Occipital lobe (tissue), 3 donors: ENCODE measurements at places on chromosomes 12 and 14.

GRCh38 chr12:116552773-116553373 lies 6.3 kb upstream of the MAP1LC3B2 start:
- DNase-seq, result no peak

DNA sequence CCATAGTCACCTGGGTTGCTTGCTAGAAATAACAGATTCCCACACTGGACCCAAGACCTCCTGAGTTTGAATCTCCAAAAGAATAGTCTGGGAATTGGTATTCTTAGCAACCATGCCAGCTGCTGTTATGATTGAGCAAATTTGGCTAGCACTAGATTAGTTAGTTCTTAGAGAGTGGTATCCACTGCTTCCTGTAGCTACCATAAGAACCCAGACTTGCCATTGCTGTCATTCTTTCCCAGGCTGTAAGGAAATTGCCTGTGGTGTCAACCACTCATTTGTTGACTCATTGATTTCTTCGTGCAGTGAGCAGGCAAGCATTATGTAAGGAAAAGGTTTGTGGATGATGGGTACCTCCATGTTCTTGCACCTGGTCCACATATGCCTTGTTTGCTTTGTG lies 201.8 kb upstream of the RGS6 start:
- no peak for DNase-seq

DNA sequence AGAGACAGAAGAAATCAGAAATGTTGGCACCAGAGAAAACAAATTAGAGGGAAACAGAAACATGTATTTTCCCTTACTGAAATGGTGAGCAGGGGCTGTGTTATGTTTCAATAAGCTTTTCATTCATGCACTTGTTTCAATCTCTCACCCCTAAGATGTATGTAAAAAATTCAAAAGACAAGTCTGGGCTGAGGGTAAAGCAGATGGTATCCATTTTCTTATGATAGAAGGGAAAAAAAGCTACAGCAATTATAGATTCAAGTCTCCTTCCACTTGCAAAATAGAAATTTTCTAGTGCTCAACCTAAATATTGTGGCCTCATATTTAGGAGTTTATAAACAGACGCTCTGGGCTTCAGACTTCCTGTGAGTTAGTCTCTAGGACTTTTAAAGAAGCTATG lies 138.3 kb downstream of the ST8SIA1 start:
- DNase-seq, result no peak

DNA sequence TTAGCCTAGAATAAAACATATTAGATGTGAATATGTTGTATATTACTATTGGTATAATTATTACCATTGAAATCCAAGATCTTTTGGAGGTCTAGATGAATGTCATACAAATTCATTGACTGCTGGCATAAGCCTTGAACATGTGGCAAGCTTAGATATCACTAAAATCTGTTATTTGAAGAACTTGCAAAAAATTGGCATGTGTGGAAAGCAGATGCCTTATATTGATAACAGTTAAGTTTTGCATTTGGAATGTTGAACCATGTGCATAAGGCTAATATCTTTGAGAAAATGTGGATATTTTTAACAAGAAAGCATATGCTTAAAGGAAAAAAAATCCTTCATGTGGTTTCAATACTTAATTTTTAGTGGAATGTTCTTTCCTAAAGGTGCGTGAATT lies 203.6 kb upstream of the PRICKLE1 start:
- no peak for DNase-seq

DNA sequence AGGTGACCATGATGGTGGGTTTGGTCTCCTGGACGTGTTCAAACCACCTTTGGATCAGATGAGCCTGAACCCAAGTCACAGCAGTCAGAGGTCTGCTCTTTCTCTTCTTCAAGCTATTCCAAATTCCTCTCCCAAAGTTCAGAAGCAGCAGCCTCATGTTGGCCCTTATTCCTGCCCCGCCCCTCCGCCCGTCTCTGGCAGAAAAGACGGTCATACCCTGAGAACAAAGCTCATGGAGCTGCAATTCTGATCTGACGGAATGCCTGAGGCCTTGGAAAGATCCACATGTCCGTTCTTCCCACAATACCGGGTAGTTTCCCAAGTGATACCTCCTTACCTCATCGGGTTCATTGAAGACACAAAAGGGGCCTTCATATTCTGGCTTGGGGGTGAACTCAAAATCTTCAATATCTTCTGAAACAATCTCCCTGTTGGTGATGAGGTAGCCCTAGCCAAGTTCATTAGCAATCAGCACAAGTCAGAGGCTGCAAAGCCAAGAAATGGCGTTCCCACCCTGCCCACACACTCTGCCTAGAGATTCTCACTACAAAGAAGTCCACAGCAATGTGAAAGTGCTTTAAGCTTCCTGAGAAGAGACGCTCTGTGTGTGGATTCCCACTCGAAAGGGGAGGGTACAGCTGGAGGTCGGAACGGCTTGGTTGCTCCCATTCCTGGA lies 11.2 kb downstream of the POLE start:
- no peak for DNase-seq

DNA sequence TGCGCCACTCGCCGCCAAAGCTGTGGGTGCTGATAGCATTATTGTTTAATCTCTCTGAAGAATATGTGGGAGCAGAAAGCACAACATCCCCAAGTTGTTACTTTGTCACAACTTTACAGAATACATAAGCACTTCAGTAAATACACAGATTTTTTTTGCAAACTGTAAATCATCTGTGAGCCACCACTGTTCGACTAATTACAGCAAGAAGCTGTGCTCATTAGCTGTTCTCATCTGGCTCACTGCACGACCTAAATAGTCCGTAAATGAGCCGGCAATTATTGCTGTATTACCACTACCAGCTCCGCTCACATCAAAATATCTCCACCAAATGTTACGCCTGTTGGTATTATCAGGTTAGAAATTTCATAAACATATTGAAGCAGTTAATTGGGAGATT lies 228.9 kb upstream of the PRKD1 start:
- DNase-seq, result no peak

GRCh38 chr12:127257366-127257935 lies 1009.5 kb upstream of the TMEM132C start:
- DNase-seq, result no peak

DNA sequence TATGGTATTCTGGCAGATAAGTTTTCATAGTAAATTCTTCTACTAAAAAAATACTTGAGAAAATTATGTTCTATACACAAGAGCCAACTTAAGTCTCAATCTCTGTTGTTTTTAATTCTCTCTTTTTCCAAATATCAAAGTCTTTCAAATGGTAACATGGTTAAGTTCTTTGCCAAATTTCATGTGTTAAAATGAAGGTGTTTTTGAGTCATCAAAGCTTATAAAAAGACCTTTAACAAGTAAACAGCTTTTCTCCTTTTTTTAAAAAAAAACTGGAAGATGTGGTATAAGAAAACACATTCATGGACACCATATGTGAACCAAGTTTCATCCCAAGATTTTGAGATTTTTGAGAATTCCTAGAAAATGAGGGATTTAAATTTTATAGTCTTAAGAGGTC lies 111.3 kb downstream of the FOXG1 start:
- no peak for DNase-seq

- DNase-seq, result no peak
Observed at GRCh38 chr14:71203306-71203705, 296.0 kb downstream of the PCNX1 start.

DNA sequence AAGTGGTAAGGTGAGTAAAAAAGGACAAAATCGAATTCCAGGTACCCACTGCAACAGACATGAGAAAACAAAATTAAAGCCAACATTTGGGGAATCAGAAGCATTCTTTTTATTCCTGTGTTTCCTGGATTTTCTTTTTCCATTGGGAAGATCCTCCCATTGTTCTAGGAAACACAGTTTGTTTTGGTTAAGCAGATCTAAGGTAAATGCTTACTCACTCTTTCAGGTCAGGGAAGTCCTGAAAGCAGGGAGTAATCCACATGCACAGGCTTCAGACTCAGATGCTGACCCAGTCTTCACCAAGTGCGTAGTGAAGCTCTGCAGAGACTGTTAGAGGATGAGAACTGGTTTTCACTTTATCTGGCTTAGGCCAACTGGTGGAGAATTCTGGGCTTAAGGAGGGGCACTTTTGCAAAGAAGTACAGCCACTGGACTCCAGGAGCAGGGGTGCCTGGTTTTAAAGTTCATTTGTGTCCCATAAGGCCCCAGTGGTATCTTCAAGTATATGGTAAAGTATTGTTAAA lies 57.7 kb downstream of the RPAP3 start:
- no peak for DNase-seq

DNA sequence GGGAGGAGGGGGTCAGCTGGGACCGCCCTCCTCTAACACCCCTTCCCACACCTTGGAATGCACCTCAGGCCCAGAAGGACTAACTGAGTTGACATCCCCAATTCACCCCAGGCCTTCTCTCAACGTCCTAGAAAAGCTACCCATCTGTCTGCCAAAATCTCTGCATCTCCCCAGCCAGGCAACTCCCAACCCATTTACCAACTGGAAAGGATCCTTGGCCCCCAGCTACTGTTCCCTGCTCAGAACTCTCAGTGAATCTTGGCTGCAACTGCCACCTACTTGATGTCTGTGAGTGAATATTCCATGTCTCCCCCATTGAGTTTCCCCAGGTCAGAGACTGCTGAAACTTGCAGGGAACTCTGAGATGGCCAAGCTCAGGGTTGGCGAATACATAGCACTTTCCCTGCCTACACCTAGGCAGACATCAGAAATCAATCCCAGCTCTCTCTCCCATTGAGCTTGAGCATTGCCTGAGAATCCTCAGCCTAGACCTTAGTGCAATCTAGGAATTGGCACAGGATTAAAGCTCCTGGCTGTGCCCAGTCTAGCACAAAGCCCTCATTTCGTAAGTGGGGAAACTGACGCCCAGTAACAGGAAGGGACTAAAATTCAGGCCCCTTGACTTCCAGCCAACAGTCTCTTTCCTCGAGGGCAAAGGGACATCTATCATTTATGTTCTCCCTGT lies 71.9 kb upstream of the NCOR2 start:
- DNase-seq, result no peak

DNA sequence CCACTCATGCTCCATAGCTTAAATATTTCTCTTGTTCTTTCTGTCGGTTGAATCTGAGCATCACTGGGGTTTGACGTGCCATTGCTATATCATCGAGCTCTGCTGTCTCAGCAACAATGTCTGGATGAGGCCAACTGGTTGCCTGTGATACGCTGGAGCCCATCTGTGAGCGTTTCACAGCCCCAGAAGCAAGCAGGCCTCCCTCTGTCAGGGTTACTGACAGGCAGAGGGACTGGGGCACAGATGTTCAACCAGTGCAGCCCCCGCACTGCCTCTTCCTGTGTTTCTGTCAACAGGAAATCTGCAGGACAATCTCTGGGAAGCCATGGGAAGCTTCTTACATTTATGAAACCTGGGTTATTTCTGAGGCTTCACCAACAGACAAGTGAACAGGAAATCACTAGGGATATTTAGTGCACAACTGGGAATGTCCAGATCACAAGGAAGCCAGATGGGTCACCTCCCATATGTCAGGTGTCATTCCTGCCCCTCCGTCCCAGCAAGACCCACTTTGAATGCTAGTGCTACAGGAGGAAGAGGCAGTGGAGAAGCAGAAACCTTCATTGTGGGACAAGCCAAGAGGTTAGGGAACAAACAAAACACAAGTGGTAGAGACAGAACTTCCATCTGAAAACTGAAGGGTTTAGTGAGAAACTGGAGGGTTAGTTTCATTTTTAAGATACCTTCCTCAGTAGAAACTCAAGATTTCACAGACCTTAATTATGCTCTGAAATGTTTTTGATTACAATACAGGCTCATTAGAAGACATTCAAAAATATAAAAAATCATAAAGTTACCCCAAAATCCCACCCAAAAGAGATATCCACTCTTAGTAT lies 24.1 kb downstream of the DMAC2L start:
- peak; percentile 37 for DNase-seq

GRCh38 chr14:36173161-36173560 lies 3.4 kb downstream of the PTCSC3 start:
- DNase-seq, result no peak

- DNase-seq, result no peak
Observed at GRCh38 chr12:75289753-75290152, 40.4 kb downstream of the CAPS2 start.

GRCh38 chr14:59137256-59137655 lies 51.2 kb upstream of the DAAM1 start:
- DNase-seq, result no peak

- no peak for DNase-seq
Observed at GRCh38 chr12:115640929-115641328, 636.6 kb downstream of the MED13L start.

- no peak for DNase-seq
Observed at GRCh38 chr12:115374480-115375185, 690.7 kb upstream of the TBX3 start.

DNA sequence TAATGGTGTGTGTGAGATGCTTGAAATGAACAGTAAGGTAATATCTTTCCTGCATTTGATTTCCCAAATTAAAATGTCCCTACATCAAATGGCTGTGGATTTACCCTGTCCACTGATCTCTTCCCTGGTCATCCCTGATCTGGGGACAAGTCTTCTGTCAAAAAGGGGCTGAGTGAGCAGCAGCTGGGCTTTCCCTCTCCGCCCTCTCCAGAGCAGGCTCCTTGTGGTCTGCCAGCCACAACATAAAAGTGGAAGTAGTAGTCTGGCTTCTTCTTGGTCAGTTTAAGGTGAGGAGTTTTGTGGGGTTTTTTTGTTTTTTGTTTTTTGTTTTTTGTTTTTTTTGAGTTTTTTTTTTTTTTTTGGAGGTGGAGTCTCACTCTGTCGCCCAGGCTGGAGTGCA lies 25.2 kb upstream of the PLXNC1 start:
- DNase-seq, result no peak

- no peak for DNase-seq
Observed at GRCh38 chr12:3747976-3748619, 4.8 kb downstream of the CRACR2A start.

DNA sequence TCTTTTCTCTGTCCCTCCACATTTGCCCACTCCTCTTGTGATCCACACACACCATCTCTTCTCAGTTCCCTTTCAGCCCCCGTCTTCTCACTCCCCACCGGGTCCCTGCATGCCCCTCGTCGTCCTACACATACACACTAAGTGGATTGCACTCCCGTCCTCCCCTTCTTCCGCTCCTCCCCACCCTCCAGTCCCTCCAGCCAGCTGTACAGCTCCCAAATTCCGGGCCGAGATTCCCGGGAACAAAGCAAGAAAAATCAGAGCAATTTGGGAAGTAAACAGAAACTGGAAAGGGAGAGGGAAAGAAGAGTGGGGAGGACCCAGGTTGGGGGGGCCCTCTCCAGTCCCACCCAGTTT lies 282 bp upstream of the IGFBP6 start:
- no peak for DNase-seq

- DNase-seq, result no peak
Observed at GRCh38 chr12:88185988-88186387, 43.9 kb downstream of the TMTC3 start.

- no peak for DNase-seq
Observed at GRCh38 chr12:93838193-93838592, 161.0 kb downstream of the CRADD start.

GRCh38 chr12:128513831-128514230 lies 246.9 kb downstream of the TMEM132C start:
- DNase-seq, result no peak

DNA sequence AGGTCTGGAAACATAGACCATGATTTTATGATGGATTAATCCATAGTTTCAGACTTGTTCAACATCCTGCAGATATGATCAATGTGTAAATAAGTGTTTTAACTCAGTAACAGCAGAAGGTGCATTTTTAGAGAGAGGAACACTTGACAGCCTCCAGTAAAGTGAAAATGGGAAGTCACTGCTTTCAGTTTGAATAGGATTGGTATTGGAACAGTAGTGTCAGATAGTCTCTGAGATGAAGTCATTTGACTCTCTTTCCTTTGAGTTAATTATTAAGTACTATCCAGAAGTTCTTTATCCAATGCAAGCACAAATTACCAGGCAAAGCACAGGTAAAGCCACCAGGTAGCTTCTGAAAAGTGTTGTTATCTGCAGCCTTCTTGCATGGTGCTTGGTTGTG lies 14.5 kb upstream of the NAV3 start:
- DNase-seq, result no peak
